Mesendoderm (in vitro differentiated cells): ENCODE measurements at places on chromosomes 6 and 20.

GRCh38 chr6:81130061-81130460 lies 622.4 kb downstream of the TENT5A start:
- no peak for DNase-seq
- no peak overlapping the region for H3K27ac ChIP-seq
- H3K4me3 ChIP-seq: no peak overlapping the region
- no peaks in the 10 kb centered on the region for H3K27me3 ChIP-seq

GRCh38 chr6:168584671-168585070 lies 143.7 kb downstream of the SMOC2 start:
- no peaks in the 10 kb centered on the region for H3K27me3 ChIP-seq
- H3K36me3 ChIP-seq: no peaks in the 10 kb centered on the region
- H3K4me1 ChIP-seq: peaks cover 2% of the 10 kb centered on the region
- no peak for DNase-seq
- no peak overlapping the region for H3K27ac ChIP-seq

DNA sequence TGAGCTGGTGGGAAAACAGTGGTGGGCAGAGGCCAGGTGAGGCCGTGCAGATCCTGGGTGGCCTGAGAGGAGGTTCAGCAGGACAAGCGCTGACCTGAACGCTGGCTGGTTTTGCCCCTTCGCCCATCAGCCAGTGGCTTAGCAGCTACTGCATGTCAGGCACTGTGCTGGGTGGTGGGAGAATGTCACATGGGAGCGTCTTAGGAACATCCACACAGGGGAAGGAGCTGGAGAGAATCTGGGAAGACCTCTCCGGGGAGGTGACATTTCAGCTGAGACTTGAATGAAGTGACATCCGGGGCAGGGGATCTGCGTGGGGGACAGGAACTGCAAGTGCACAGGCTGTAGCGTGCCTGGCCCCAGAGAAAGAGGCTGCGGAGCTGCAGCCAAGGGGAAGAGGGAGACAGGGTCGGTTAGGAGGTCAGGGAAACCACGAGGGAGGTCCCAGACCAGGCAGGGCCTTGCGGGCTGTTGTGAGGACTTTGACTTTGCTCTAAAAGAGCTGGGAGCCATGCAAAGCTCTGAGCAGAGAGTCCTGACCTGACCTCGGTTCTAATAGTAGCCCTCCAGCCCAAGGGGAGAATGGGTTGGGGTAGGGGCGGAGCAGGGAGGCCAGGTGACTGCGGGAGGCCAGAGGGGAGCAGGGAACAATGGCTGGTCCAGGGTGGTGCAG lies 156.8 kb upstream of the PTPN1 start:
- no peaks in the 10 kb centered on the region for H3K36me3 ChIP-seq
- no peak overlapping the region for H3K27ac ChIP-seq
- no peaks in the 10 kb centered on the region for H3K27me3 ChIP-seq
- H3K4me3 ChIP-seq: no peak overlapping the region
- no peak for DNase-seq

- no peak overlapping the region for H3K27ac ChIP-seq
- no peaks in the 10 kb centered on the region for H3K36me3 ChIP-seq
- DNase-seq: peak; percentile 24
- no peaks in the 10 kb centered on the region for H3K27me3 ChIP-seq
These were observed 581.6 kb downstream of the HAO1 start for GRCh38 chr20:7358670-7359069.

- DNase-seq: no peak
- no peaks in the 10 kb centered on the region for H3K36me3 ChIP-seq
- no peak overlapping the region for H3K4me3 ChIP-seq
These were observed 38.7 kb downstream of the LAMA4 start for GRCh38 chr6:112215488-112216284.

DNA sequence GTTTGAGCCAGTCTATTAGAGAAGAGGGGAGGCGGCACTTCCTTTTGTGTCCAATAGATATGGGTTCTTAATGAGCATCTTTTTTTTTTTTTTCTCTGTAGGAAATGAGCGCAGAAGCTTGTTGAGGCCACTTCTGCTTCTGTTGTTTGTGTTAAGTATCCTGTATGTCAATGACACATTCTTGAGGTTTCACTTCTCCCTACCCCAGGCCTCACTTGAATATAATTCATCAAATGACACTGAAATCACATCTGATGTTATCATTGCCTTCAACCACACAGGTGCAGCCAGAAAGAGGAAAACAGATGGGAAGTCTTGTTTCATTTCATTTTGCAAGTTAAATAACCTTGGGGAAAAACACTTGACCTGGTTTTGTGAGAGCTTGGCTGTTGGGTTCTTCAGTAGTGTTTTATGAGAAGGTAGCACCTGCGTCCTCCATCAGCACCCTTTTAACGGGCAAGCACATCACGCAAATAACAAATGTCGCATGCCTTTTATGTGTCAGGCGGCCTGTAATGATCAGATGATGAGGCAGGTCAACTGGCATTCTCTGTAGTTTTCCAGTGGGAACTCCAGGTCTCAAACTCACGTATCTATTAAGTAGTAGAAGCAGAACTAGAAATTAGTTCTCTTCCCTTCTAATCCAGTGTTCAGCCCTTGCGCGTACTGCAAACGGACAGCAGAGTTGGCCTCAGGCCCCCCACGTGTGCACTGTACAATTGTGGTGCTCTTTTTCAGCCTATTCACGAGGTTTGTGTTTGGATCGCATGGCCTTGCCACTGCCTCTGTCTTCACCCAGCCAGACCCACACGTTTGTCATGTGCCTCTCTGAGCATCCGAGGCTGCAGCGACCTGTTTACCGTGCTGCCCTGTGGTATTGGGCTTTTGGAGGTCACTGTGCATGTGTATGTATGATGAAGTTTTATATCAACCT lies 23.5 kb downstream of the PLEKHG1 start:
- no peak overlapping the region for H3K27ac ChIP-seq
- H3K36me3 ChIP-seq: no peaks in the 10 kb centered on the region
- no peak overlapping the region for H3K4me3 ChIP-seq
- no peak for DNase-seq

- DNase-seq: no peak
- no peaks in the 10 kb centered on the region for H3K36me3 ChIP-seq
- no peaks in the 10 kb centered on the region for H3K4me1 ChIP-seq
- H3K27ac ChIP-seq: no peak overlapping the region
These were observed 599.1 kb downstream of the QKI start for GRCh38 chr6:164013480-164014208.

- H3K4me1 ChIP-seq: no peaks in the 10 kb centered on the region
- H3K36me3 ChIP-seq: no peaks in the 10 kb centered on the region
- DNase-seq: no peak
- no peak overlapping the region for H3K4me3 ChIP-seq
These were observed 35.3 kb downstream of the TOX2 start for GRCh38 chr20:43949741-43950618.

DNA sequence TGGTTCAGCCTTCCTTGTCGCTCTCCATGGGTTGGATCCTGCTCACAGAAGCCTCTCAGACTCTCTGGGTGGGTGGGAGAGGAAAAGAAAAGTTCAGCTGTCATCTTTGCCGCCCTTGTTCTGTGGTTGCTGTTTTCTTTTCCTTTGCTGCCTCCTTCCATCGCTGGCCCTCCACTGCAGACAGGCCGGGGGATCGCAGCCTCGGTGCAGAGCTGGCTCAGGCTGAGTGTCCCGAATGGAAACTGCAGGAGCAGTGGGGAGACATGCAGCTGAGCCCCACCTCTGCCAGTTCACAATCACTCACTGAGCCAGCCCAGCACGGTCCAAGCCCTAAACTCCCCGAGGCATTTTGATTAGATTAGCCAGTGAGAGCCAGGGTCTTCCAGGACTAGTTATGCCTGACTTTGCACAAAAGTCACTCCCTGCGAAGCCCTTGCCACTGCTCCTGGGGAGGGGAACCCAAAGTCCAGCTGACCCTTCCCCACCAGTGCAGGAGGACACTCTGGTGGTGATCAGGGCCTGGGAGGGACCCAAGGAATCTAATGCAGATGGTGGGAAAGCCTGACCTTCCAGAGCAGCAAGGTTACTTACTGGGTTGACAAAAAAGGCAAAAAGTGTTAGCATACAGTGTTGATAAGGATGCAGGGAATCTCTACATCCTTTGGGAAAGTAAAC lies 14.0 kb downstream of the NRN1 start:
- no peaks in the 10 kb centered on the region for H3K36me3 ChIP-seq
- H3K4me3 ChIP-seq: no peak overlapping the region
- H3K4me1 ChIP-seq: peaks cover 9% of the 10 kb centered on the region
- peak; percentile 48 for DNase-seq
- no peak overlapping the region for H3K27ac ChIP-seq

DNA sequence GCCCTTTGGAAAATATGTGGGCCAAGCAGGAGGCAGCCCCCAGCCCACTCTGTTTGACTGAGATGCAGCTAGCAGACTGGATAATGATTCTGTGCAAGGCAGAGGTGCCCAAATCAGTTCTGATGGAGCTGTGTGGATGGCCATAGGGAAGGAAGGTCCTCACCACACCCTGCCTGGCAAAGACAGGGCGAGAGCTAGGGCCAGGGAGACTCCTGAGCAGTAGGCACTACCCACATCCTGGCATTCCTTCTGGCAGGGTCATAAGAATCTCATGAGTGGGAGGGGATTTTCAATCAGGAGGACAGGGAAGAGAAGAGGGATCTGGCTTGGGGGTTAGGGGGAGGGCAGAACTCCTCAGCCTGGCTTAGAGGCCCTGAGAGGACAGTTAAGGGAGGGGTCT lies 18.6 kb upstream of the TREM2 start:
- H3K4me1 ChIP-seq: no peaks in the 10 kb centered on the region
- no peaks in the 10 kb centered on the region for H3K27me3 ChIP-seq
- H3K27ac ChIP-seq: no peak overlapping the region
- no peaks in the 10 kb centered on the region for H3K36me3 ChIP-seq
